ENCODE measurements at places on chromosomes 4 and X. TPM values are rescaled to one million over a fixed set of nuclear protein-coding genes. Genes with fewer than 3 reads are reported as not detected.

Gene CNKSR2
- total RNA-seq = 2.5 TPM

Gene SRD5A3
- total RNA-seq = 10.2 TPM

GRCh38 chr4:80010316-80010715, 62.7 kb downstream of the ANTXR2 start:
- no peaks in the 10 kb centered on the region for H3K4me1 ChIP-seq
- H3K36me3 ChIP-seq = no peaks in the 10 kb centered on the region
- H3K4me3 ChIP-seq = no peak overlapping the region
- H3K27me3 ChIP-seq = no peaks in the 10 kb centered on the region

GRCh38 chr4:102713096-102713495, 47.7 kb downstream of the MANBA start:
- no peaks in the 10 kb centered on the region for H3K4me1 ChIP-seq
- H3K4me3 ChIP-seq = no peak overlapping the region
- no peak overlapping the region for H3K27ac ChIP-seq
- DNase-seq = no peak
- no peaks in the 10 kb centered on the region for H3K27me3 ChIP-seq
- H3K36me3 ChIP-seq = no peaks in the 10 kb centered on the region

GRCh38 chrX:91434351-91435168, at the start of gene PABPC5:
Gene PABPC5, plus strand, starts transcription at chrX:91434839. Its CDS starts 739 bp downstream, at chrX:91435578.
- H3K4me1 ChIP-seq = no peaks in the 10 kb centered on the region
- no peaks in the 10 kb centered on the region for H3K27me3 ChIP-seq
- no peak within 1 kb of the TSS for H3K4me3 ChIP-seq
- H3K27ac ChIP-seq = no peak within 1 kb of the TSS

GRCh38 chrX:11423362-11423818, 130.2 kb downstream of the AMELX start:
- no peaks in the 10 kb centered on the region for H3K36me3 ChIP-seq
- no peak overlapping the region for H3K4me3 ChIP-seq
- no peak overlapping the region for H3K27ac ChIP-seq
- H3K4me1 ChIP-seq = no peaks in the 10 kb centered on the region
- DNase-seq = no peak
- H3K27me3 ChIP-seq = no peaks in the 10 kb centered on the region

Data from pancreas (tissue), 10 donors.